Stimulated activated CD8-positive, alpha-beta memory T cell treated with anti-CD3 and anti-CD28 coated beads, Interleukin-12 subunit alpha, Interleukin-12 subunit beta, amount 100 ng/mL, for 1 hour (primary cell): ENCODE measurements at places on chromosomes 2 and 18.

GRCh38 chr2:217837530-217837929, 165.3 kb downstream of the TNS1 start:
- DNase-seq = no peak

- no peak for DNase-seq
These were observed 245.2 kb upstream of the LRATD1 start for GRCh38 chr2:14387332-14387731.

DNA sequence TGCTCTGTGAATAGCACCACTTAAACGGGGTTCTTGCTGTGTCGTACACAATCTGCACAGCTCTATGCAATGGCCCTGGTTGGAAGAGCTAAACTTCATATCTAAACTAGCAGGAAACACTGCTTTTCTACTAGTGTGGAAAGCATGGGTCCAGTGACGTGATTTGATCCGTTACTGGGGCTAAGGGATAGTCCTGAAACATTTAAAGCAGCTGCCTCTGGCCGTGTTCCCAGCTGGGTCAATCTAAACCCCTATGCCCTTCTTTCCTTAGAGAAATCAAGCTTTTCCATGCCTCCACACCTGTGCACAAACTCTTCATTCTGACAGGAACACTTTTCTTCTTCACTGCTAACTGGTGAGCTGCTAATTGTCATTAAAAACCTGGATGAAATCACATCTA, 5.4 kb upstream of the IGFBP5 start:
- no peak for DNase-seq

- DNase-seq = no peak
These were observed 43.0 kb upstream of the GPR39 start for GRCh38 chr2:132373391-132374135.

- DNase-seq = no peak
These were observed 6.0 kb upstream of the CIB4 start for GRCh38 chr2:26646986-26647672.

DNA sequence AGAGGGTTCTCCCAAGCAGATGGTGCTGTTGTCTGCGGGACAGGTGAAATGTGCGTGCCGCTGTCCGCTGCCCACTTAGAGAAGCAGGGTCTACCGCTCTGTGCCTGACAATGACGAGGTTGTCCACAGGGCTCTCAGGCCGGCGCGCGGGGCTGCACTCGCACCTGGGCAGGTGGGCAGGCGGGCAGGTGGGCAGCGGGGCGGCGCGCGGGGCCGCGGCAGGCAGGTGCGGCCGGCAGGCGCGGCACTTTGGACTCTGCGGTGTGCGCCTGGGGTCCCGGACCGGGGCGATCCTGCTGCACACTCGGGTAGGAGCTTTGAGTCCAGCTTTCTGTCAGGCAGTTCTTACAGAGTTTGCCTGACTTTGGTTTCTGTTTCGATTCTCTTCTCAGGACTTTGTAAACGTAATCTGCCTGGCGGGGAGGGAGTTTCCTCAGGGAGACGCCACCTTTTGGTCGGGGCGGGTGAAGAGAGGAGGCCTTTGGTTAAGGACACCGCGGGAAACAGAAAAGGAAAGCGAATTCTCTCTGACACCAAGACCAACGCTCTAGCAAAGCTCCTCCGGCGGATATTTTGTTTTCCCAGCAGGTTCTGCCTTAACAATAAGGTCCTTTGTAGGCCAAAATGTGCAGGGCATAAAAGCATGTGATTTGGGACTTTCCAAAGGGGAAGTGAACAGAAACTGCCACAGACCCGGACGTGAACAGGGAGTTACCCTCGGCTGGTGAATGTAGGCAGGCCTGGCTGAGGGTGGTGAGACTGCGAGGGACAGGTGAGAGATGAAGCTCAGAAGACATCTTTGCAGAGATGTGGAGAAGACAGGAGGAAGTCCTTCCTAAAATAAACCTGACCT, at the start of gene IFIH1:
TSS of gene IFIH1 (minus strand) at position 357 of the 853 bp plus-strand sequence. CDS start 377 bp downstream, outside the sequence.
- peak; percentile 58 for DNase-seq

DNA sequence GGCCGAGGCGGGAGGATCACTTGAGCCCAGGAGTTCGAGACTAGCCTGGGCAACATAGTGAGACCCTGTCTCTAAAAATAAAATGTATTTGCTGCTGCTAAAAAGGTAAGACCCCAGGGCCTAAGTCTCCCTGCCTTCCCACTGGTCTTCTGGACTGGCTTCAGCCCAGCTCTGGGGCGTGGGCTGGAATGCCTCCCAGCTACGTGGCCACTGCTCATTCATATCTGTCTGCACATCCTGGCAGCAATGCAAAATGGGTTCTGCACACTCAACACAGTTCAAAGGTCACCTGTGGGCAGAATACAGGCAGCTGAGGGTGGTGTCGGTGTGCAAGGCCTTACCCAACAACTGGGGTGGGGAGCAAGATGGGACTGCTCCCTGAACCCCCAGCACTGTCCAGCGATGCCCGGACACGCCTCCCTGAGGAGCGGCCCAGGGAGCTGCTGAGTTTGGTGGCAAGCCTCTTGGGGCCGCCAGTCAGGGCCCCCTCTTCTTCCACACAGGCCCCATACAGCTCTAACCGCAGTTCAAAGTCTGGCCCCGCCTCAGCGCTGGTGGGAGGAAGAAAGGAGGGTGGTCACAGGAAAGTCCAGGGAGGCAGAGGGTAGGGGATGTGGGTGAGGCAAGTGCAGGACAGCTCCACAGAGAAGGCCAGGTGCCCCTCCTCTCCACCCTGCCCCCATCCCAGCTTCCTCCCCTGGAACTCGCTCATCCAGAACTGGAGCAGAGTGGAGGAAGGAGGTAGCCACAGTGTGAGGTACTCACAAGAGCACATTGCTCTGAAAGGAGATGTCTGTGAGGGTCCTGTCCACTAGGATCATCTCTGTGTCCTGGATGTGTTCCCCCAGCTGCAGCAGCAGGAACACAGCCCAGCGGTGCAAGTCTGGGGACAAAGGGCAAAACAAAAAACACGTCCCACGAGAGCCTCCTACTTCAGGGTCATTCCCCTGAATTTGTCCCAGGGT, 8.2 kb downstream of the WDR54 start:
- DNase-seq = no peak

DNA sequence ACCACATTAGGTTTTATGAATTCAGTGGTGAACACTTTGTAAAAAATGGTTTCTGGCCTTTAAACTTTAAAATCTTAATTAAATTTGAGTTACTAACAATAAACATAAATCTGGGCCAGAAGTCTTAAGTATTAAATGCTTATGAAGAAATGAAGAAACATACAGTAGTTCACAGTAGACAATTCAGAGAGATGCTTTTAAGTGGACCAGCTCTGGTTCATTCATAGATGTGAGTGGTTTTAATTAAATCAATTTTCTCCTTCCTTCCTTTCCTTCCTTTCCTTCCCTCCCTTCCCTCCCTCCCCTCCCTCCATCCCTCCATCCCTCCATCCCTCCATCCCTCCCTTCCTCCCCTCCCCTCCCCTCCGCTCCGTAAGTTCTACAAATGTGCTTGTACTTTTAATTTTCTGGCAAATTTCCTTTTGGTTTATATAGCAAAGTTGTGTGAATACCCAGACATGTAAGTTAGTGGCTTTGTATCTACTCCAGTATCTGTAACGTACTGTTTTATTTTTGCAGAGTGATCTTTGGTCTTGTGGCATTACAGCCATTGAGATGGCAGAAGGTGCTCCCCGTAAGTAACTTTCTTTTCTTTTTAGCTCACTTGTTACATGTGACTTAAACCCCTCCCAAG, 136.5 kb downstream of the MAP4K4 start:
- no peak for DNase-seq

- no peak for DNase-seq
These were observed 46.6 kb downstream of the PRKRA start for GRCh38 chr2:178404368-178404767.

DNA sequence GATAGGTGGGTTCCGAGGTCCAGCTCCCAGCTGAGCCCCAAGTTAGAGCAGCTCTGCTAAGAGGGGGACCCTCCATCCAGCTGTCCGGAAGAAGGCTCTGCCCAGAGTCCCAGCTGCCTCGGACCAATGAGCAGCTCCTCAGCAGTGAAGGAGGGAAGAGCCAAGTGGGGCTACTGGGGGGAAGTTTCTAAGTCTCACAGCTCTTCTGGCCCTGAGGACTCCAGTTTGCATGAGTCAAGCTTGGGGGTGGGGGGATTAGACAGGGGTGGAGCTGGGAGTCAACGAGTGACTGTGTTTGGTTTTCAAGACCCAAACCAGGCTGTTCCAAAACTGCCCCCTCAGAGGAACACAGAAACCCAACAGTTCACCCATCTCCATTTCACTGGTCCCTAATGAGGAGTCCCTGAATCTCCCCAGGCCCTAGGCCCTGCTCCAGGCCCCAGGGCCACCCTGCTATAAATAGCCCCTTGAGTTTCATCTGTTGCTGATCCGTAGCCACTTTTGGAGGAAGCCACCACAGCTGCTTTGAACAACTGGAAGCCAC, 100.9 kb downstream of the TNS1 start:
- DNase-seq = no peak

DNA sequence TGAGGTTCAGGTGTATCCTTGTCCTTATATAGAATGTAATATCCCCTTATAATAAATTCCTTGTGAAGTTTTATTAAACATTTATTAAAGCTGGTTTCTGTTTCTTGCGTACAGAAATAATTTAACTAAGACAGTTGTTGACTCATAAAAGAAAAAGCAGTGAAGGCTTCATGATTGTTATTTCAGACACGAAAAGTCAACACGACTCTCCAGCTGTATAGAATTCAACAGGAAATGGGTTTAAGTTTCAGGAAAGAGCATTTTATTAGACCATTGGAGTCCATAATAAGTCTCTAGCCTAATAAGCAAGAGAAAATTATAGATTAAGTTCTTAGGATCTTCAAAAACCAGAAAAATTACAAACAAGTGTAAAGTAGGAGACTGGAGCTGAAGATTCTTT, 62.2 kb downstream of the KCNE4 start:
- DNase-seq = no peak

DNA sequence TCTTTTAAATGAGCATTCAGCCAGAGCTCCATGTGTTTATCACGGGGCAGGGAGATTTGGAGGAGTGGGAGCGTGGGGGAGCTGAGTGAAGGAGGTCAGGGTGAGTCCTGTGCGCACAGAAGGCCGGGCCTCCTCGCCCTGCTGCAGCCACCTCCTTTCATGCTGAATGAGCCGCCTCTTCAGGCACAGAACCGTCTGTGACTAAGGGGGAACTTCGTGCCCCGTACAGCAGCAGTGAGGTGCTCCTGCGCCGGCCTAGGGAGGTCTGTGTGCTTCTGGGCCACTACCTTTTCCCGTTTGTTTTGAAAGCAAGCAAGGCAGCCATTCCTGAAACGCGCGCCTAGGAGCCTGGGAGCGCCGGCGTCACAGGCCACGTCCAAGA, 27.1 kb upstream of the ZNF516 start:
- DNase-seq = no peak

- DNase-seq = no peak
These were observed 276.9 kb upstream of the CHAC2 start for GRCh38 chr2:53490659-53491058.

GRCh38 chr2:64784168-64785061, 130.7 kb upstream of the SERTAD2 start:
- DNase-seq = no peak

DNA sequence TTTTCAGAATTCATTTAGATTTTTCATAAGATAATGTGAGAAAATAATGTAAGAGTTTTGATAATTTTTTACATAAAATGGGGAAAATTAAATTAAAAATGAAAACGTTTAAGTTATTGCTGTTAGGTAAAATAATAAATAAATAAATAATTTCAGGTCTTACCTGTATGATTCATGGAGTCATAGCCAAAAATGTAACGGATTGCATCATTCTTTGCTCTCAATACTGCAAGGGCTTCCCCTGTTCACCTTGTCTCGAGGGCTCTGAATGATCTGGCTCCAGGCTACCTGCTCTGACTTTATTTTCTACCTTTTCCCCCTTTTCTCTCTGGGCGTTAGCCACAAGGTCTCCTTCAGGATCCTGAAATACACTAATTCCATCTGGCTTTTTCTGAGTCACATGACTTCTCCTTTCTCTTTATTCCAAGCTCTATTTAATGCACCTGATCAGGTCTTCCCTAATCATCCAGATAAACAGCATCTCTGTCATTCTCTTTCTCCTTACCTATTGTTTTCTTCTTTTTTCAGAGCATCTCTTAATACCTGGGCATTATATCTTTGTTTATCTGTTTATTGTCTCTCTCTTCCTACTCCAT, 30.0 kb upstream of the CFAP36 start:
- DNase-seq = no peak

GRCh38 chr2:218607436-218608115, at the start of gene PLCD4:
Gene PLCD4 (plus strand): TSS chr2:218607899. CDS start chr2:218615740, 7,841 bp downstream.
- DNase-seq = no peak

GRCh38 chr2:197152451-197153228, 157.9 kb downstream of the ANKRD44 start:
- DNase-seq = no peak

GRCh38 chr2:30444273-30444672, 2.8 kb upstream of the LCLAT1 start:
- no peak for DNase-seq

DNA sequence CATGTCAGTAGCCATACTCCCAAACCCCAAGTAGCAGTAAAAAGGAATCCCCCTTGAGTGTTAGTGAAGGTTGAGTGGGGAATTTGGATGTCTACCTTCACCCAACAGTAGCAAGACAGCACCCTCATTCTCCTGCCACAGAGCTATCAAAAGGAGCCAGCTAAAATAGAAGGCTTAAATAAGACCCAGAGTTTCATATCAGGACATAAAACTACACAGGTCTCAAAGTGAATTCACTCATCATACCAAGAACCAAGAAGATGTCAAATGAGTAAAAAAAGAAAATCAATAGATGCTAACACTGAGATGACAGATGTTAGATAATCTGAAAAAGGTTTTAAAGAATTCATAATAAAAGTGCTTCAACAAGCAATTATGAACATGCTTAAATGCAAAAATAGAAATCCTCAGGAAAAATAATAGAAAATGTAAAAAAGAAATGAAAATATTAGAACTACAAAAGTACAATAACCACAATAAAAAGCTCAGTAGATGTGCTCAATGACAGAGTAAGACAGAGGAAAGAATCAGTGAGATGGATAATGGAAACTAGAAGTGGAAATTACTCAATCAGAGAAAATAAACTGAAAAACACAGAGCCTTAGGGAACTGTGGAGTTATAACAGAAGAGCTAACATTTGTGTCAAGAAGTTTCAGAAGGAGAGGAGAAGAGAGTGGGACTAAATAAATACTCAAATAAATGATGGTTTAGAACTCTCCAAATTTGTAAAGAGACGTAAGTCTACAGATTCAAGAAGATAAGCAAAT, 90.5 kb downstream of the EDAR start:
- DNase-seq = no peak

DNA sequence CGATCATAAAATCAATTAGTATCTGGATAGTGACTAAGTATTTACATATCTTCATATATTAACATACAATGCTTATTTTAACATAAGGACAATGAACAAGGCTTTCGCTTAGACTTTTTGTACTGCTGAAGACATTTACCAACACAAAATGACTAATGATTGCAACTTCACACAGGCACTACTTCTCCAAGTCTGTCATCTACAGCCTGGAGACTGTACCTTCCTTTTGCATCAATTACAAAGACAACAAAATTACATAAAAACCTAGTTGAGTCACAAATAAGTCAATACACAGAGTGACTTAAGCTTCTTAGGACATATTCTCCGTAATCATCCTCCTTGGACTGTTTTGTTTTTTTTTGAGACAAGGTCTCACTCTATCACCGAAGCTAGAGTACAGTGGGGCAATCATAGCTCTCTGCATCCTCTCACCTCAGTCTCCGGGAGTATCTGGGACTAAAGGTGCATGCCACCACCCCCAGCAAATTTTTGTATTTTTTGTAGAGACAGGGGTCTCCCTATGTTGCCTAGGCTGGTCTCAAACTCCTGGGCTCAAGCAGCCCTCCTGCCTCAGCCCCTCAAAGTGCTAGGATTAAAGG, 15.9 kb downstream of the PUM2 start:
- no peak for DNase-seq
